ENCODE measurements at places on chromosomes 13 and 19.

DNA sequence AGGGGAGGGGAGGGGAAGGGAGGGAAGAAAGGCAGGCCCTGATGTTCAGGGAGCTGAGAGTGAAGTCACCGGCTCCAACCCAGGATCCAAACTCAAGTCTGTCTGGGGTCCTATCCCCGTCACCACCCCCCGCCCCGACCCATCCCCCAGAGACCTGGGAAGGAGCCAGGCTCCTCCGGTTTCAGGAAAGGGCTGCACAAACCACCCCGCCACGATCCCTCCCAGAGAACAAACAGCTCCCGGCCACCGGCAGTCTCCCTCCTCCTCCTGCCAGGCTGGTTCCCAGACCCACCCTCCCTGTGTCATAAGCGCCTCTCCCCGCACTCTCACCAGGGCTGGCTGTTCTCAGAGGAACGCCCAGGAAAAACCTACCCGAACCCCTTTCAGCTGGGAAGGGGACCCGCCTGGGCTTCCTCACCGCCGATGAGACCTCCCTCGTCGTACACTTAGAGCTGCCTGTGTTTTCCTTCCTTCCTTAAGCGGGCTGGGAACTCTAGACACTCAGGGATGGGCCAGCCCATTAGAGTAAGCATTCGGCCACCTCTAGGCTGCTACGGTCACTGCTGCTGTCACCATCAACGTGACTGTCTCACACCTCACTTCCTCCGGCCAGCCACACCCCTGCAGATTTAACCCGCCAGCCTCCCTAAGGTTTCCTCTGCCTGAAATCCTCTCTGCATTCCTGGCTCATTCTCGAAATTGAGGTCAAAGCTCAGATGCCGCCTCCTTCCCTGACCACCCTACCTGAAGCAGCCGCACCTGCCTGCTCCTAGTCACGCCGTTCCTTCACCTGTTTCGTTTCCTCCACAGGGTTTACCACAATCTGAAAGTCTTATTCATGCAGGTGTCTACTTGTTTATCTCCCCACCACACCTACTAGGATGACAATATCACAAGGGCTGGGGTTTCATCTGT is 6.3 kb upstream of the RDH13 start:
- DNase-seq = no peak

- peak; percentile 94 for DNase-seq
Measured at GRCh38 chr19:12564016-12564664, 12.9 kb upstream of the ZNF564 start.

GRCh38 chr13:25084096-25084495 is 11.8 kb upstream of the PABPC3 start:
- no peak for DNase-seq

DNA sequence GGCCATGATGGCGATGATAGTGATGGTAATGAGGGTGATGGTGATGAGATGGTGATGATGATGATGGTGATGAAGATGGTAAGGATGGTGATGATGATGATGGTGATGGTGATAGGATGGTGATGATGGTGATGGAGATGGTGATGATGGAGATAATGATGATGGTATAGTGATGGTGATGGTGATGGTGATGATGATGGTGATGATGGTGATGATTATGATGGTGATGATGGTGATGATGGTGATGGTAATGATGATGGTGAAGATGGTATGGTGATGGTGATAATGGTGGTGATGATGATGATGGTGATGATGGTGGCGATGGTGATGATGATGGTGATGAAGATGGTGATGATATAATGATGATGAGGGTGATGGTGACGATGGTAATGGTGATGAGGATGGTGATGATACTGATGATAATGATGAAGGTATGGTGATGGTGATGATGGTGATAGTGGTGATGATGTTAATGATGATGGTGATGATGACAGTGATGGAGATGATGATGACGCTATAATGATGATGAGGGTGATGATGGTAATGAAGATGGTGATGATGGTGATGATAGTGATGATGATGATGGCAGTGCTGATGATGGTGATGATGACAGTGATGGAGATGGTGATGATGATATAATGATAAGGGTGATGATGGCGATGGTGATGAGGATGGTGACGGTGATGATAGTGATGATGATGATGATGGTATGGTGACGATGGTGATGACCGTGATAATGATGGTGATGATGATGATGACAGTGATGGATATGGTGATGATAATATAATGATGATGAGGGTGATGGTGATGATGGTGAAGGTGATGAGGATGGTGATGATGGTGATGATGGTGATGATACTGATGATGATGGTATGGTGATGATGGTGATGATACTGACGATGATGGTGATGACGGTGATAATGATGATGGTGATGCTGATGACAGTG is 37.5 kb downstream of the ZNF557 start:
- DNase-seq = no peak

All from mesenteric fat pad (tissue), 1 donor.